Stimulated activated CD4-positive, alpha-beta T cell treated with anti-CD3 and anti-CD28 coated beads, Interleukin-1b, Interleukin-23, amount 100 ng/mL, for 24 hours (primary cell): ENCODE measurements at places on chromosomes 1 and 21.

- no peak for DNase-seq
Observed at GRCh38 chr1:22709227-22709626, 1.4 kb upstream of the EPHB2 start.

DNA sequence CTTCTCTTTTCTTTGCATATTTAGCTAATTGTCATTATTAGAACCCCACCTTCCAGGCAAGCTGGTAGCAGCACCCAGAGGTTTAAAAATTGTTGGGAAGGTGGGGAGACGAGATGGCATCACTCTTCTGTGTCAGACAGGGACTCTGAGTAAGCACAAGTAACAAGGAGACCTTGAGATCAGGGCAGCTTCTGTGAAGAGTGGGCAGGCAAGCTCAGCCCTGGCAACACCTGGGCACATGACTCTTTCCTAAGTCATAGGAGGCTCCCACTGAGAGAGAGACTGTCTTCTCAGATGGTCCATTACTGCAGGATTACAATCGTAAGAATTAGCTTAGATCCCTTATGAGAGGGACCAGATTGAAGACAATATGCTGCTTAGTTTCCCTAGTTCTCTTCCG lies 183.5 kb downstream of the BRINP2 start:
- no peak for DNase-seq

GRCh38 chr1:97271916-97272788 lies 550.6 kb downstream of the PTBP2 start:
- no peak for DNase-seq

- no peak for DNase-seq
Observed at GRCh38 chr1:6419804-6420453, at the start of gene HES2. Gene HES2, minus strand, starts transcription at chr1:6419919. Its CDS starts 99 bp downstream, at chr1:6419820.

DNA sequence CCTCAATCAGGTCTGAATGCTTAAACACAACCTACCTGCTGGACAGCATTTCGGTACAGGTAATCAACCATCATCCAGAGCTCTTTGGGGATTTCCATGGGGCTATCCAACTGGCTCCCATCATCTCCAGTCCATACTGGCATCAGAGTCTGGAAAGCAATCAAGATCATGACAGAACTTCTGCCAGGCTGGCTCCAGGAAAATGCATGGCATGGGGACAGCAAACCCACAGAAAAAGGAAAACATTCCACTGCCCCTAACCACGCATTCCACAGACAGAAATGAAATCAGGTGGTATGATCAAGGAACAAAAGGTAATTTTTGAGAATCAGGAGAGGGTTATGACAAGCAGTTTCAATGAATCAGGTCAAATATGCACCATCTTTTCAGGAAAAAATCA lies 9.1 kb upstream of the MTF1 start:
- no peak for DNase-seq

DNA sequence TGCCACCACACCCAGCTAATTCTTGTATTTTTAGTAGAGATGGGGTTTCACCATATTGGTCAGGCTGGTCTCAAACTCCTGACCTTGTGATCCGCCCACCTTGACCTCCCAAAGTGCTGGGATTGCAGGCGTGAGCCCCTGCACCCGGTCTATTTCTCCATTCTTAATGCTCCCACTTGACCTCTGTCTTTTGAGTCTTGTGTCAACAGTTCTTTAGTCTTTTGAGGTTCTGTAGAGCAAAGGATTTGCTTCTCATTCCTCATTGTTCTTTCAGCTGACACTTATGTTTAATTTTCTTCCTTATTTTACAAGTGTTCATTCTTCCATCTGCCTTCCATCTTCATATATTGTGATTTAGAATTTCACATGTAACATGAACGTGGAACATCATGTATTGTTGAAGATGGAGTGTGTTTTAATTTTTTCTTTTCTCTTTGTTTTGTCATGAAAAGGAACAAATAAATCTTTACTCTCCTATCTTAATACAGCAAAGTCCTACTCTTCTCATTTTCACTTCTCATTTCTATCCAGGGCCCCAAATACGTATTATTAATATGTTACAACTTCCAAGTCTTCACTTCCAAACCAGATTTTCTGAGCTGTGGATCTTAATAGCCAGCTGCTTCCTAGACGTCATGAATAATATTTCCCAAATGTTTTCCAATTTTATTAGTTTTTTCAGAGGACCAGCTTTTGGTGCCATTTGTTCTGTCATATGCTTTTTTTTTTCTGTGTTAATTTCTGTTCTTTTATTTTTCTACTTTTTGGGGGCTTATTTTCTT lies 16.9 kb downstream of the MTF2 start:
- DNase-seq: no peak

GRCh38 chr1:216907100-216907499 lies 183.9 kb upstream of the ESRRG start:
- no peak for DNase-seq

GRCh38 chr1:153963850-153964331 lies 554 bp upstream of the SLC39A1 start:
- no peak for DNase-seq

- DNase-seq: no peak
Observed at GRCh38 chr1:68293609-68294366, 61.5 kb upstream of the WLS start.

GRCh38 chr21:36478941-36479340 lies 981 bp downstream of the CLDN14 start:
- DNase-seq: no peak

DNA sequence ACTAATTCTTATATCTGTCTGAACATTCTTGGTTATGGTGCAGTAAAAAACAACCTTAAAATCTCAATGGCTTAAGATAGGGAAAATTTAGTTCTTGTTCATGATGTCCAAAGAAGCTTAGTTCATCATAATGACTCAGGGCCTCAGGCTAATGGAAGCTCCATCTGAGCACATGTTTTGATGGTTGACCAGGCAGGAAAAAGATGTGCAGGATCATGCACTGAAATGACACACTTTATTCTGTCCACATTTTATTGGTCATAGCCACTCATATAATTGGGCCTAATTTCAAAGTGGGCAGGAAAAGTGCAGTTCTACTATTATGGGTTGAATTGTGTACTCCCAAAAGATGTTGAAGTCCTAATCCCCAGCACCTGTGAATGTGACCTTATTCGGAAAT lies 198.2 kb downstream of the CENPF start:
- DNase-seq: no peak

GRCh38 chr1:209648346-209648745 lies 3.9 kb downstream of the LAMB3 start:
- no peak for DNase-seq

- no peak for DNase-seq
Observed at GRCh38 chr1:38690790-38691449, 168.7 kb downstream of the RRAGC start.

DNA sequence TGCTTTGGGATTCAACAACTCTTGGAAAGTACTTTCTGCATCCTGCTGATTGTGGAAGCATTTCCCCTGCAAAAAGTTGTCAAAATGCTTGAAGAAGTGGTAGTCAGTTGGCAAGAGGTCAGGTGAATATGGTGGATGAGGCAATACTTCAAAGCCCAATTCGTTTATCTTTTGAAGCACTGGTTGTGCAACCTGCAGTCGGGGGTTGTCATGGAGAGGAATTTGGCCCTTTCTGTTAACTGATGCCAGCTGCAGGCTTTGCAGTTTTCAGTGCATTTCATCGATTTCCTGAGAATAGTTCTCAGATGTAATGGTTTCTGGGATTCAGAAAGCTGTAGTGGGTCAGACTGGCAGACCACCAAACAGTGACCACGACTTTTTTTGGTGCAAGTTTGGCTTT lies 47.6 kb upstream of the GJA5 start:
- no peak for DNase-seq

DNA sequence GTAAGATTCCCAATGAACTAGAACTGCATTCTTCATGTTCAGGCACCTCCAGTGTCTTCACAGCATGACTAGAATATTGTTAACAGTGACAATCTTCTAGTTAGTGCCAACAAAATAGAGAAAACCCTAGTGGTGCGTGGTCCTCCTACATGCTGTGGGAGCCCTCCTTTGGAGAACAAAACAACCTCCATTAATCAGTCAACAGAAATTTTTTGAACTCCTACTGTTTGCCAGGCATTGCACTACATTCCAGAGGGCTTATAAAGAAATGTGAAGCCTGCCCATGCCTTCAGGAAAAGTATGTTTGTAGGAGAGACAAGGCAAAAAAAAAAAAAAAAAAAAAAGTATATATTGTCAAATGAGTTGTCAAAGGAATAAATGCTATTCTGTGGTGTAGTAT lies 252.7 kb downstream of the LRRC40 start:
- no peak for DNase-seq

DNA sequence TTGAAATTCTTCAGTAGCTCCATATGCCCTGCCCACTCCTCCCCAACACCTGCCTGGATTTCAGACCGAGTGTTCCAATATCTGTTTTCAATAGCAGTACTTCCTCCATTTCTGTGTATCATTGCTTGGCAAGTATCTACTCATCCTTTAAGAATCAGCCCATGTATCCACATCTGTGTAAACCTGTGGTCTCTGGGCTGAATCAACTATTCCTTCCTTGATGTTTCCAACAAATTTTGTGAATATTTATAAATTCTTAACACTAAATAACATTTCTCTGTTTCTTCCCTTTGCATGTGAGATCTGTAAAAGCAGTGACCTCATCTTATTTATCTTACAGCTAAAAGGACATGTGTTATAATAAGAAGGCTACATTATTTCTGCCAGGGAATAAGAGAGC lies 26.0 kb upstream of the UAP1 start:
- no peak for DNase-seq

GRCh38 chr1:5296557-5297179 lies 642.3 kb downstream of the AJAP1 start:
- no peak for DNase-seq

GRCh38 chr1:2201062-2201461 lies 6.5 kb upstream of the FAAP20 start:
- DNase-seq: no peak

DNA sequence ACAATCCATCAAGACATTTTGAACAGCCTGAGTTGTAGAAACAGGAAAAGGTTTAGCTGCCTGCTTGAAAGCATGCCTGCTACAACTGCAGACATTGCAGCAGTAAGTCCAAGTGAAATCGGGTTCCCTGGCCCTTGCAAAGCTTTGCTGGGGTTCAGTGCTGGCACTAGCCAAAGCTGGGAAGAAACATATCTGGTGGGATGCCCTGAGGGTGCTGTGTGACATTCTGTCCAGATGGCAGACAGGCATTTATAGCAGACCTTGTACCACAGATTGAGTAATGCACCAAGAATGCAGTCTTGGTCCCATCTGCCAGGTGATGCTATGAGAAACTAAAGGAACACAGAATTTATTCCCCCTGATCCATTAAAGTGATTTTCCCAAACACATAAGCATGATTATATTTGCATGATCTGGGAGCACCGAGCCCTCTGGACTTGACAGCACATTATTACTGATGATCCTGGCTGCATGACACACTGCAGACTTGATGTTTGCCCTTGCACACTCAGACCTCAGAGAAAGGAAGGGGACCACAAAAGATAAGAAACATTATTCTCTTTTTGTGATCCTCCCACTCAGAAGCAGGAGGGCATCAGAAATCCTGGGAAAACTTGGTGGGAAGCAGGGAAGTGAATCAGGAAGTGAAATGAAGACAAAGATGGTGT lies 223.7 kb upstream of the FAM78B start:
- DNase-seq: no peak

GRCh38 chr1:160997323-160998038 lies 23.5 kb downstream of the F11R start:
- no peak for DNase-seq

GRCh38 chr1:150808846-150809245 lies 786 bp upstream of the CTSK start:
- DNase-seq: no peak

DNA sequence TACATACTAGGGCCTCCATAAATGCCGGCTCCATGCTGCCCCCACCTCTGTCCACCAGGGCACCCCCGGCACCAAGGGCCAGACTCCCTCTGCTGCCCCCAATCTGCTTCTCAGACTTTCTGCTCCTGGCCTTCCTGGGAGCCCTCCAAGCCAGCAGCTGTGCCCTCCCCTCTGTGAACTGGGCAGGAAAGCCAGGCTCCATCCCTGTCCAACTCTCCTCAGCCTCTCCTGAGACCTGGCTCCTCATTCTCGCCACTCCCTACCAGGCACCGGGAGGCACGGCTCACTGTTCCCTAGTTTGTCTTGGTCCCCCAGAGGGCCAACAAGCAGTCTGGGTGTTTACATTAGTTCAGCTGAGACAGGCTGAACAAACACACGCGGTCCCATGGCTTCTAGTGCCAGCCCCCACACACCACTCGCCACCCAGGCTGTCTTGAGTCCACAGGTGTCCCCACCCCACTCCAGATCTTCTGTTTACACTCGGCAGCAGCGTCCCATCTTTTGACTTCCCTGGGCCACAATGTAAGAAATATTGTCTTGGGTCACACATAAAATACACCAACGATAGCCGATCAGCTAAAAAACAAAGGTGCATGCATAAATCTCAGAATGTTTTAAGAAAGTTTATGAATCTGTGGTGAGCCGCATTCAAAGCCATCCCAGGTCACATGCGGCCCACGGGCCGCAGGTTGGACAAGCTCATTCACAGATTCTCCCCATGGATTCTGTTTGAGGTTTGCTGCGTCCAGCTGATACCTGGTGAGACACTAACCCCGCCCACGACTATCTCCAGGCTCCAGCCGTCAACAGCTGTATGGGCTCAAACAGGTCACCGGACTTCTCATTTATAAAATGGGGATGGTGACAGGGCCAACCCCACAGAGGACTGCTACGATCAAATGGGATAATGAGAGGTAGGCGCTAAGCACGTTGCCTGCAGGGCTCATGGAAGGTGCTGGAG lies 29.5 kb upstream of the ECE1 start:
- DNase-seq: no peak
